ENCODE measurements at places on chromosomes 12 and 14. TPM values are rescaled to one million over a fixed set of nuclear protein-coding genes. Genes with fewer than 3 reads are reported as not detected.

GRCh38 chr12:3677609-3678008 lies 75.3 kb downstream of the CRACR2A start:
- DNase-seq, result no peak

GRCh38 chr12:62767496-62767895 lies 167.5 kb downstream of the PPM1H start:
- peak; percentile 58 for DNase-seq

DNA sequence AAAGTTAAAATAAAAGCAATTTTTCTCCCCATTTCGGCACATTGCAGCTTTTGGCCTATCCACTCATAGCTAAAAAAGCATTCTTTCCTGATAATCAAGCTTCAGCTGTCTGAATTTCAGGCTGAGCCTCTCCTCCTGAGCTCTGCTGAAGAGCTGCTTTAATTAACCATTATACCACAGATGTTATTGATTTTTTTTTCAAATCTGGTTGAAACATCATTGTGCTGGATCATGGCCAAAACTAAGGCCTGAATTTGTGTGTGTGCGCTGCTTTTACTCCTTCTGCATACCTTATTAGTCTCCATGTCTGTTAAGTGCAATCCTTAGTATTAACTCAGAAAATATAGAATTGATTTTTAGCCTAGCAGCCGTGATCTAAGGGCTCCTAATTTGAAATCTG lies 52.3 kb downstream of the MBIP start:
- no peak for DNase-seq

DNA sequence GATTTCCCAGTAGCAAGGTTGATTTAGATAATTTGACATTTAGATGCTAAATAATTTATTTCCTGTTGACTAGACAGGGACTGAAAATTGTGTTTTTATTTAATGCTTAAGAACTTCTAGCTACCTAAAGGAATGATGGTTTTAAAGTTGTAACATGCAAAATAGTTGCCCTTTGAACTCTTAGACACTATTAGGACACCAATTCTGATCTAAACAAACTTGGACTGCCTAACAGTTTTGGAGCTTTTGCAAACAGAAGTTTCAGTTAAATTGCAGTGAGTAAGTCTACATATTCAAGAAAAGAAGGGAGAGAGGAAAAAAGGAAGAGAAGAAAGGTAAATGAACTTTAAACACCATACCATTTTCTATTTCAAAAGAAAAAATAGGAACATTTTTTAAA lies 189.3 kb upstream of the GARIN2 start:
- DNase-seq, result no peak

- no peak for DNase-seq
These were observed 3.5 kb upstream of the ACACB start for GRCh38 chr12:109112720-109113465.

Gene ERBB3
- 145 TPM for total RNA-seq

Gene ITFG2
- total RNA-seq, result 33.3 TPM

DNA sequence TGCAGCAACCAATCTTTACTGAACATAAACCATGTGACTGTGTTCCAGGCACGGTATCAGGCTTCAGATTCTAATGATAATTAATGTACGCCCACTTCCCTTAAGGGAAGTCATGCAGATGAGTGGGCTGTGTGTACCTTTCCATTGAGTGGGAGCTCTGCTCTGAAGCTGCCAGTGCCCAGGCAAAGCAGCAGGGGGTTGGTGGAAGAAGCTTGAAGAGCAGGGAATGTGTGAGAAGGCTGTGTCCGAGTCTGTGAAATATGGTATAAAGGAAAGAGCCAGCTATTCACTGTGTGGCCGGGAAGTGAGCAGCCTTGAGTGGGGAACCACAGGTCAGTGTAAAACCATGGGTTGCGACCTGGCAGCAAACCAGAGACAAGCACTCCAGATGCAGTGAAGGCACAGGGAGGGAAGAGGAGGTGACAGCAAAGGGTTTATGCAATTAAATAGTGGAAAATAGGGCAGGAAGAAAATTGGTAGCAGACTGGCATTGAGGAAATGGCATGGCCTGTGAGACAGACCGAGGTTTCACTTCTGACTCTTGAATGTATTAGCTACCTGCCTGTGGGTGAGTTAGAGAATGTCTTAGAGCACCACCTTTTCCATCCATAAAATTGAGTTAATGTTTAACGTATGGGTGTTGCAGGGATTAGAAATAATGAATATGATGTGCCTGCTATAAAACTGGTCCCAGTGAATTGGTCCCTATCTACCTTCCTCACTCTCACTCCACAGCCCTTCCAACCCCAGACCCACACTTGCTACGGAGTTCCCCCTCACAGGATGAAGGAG lies 116.4 kb downstream of the NTF3 start:
- no peak for DNase-seq

GRCh38 chr14:98162856-98163805 lies 1108.9 kb downstream of the BCL11B start:
- DNase-seq, result no peak

Gene ANKS1B
- total RNA-seq, result not detected

Gene CHGA
- total RNA-seq, result not detected

Gene ACOT6
- not detected for total RNA-seq

Gene CLEC9A
- not detected for total RNA-seq

DNA sequence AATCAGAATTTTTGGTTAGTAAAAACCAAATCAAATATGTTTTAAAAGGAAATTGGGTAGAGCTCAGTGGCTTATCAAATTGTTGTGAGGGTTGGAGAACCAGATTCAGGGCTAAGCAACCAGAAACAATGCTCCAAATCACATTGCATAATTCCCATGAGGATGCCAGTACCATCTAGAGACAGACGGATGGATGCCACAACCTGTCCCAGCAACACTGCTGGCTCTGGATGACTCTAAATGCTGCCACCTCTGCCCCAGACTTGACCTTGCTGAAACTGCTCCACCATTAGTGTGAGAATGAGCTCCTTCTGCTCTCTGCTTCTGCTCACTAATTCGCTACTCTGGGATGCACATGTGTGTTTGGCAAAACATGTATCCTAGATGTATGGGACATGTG lies 43.9 kb downstream of the FRS2 start:
- no peak for DNase-seq

- DNase-seq, result no peak
These were observed 68.1 kb upstream of the KRR1 start for GRCh38 chr12:75579552-75579951.

Gene LHX5
- total RNA-seq, result 0.65 TPM

- DNase-seq, result no peak
These were observed 79.6 kb upstream of the OTOGL start for GRCh38 chr12:80019691-80020090.

- DNase-seq, result no peak
These were observed 199.0 kb upstream of the FAR2 start for GRCh38 chr12:28950049-28950448.

DNA sequence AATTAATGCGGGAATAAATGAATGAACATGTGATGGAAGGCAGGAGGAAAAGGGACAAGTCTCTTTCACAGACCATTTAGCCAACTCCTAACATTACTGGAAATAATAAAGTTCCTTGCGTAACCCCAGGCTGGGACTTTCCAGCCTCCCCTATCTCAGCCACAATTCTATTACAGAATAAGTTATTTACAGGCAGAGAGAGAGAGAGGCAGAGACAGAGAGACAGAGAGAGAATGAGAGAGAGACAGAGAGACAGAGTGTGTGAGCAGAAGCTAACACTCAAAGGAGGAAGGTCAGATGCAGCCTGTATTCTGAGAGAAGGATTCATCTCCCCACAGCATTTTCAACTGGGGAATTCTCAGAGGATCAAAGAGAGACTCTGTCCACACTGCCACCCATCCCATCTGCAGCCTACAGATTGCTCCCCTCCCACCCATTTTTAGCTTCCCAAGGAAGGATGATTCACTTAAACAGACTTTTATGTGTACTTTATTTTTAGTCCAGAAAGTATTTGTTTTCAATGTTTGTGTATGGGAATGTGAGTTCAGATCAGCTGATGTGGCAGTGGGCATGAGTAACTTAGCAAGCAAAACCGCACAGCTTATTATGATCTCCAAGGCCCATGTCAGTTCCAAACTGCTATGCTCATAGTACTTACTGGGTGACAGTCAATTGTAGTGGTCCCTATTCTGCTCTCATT lies 165.7 kb downstream of the CAND1 start:
- no peak for DNase-seq

Gene SLC6A12
- not detected for total RNA-seq

Gene HOXC13
- 1.5 TPM for total RNA-seq

Gene NDUFA9
- total RNA-seq, result 192 TPM

GRCh38 chr12:124388679-124389137 lies 93.8 kb downstream of the RFLNA start:
- peak; percentile 75 for DNase-seq

Gene SLC5A8
- total RNA-seq, result not detected

Gene CISTR
- not detected for total RNA-seq

DNA sequence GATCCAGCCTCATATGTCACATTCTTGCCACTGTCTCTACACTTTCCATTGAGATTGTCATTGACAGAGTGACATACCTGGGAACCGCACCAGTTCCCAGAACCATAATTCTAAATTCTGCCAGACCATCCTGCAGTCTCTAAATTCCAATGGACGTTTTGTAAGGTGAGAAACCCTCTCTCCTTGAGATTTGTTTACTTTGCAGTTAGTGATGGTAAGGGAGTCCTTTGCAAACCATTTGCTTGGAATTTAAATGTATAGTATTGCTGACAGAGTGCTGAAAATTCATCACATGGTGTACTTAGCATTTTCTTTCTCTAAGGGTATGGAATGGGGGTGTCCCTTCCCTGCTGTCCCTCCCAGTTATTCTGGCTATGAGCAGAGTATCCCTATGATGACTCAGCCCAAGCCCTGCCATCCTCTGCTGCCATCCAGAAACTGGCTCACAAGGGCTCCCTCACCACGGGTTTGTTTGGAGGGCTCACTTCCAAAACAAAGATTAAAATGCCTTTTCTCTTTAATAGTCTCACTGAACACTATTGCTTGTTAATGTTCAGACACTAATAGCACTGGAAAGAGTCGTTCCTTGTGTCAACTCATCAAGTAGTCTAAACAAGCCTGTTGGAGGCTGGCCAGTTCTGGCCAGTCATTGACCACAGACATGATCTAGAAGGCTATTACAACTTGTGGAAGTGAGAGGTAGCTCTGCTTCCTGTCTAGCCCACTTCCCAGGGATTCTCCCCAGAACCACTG lies 129.0 kb upstream of the HMGA2 start:
- peak; percentile 54 for DNase-seq

DNA sequence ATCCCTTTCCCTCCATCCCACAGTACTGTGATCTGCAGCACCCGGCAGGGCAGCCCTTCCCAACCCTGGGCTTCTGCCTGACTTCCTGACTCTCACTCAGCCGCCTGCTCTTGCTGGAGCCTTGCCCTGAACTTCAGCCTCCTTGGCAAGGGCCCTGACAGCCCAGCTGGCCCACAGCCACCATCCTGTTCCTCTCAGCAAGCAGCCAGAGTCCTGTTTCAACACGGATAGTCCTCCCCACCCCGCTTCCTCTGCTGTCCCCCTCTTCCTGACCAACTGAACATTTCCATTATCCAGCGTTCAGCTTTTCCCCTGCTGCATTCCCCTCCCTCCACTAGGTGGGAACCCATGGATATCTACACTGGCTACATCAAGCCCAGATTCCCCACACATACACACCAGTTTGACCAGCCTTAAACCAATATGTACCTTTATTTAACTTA lies 74.0 kb upstream of the MDM1 start:
- peak; percentile 61 for DNase-seq

Gene CNTN1
- 0.37 TPM for total RNA-seq

GRCh38 chr12:46233423-46233822 lies 35.4 kb downstream of the SLC38A1 start:
- DNase-seq, result no peak

GRCh38 chr14:33370426-33370825 lies 431.7 kb downstream of the NPAS3 start:
- DNase-seq, result no peak

- DNase-seq, result no peak
These were observed 8.2 kb downstream of the PRKCH start for GRCh38 chr14:61329478-61330051.

Gene CD27
- total RNA-seq, result not detected

DNA sequence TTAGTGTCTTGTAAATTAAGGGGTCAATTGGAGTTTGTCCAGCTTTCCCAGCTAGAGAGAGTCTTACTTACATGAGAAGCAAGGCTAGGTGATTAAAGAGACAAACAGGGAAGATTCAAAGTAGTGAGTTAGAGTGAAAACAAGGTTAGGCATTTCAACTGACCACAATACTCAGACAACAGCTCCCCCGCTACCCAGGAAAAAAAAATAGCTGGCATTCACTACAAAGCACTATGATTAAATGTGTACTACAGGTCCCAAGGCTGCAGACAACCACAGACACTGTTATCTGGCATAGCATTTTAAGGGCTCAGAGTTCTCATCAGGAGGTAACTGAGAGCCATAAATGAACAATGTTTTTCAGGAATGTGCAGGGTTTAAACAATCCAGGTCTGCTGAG lies 680.9 kb downstream of the TMEM121 start:
- no peak for DNase-seq

- DNase-seq, result no peak
These were observed 298.4 kb downstream of the SYT1 start for GRCh38 chr12:79162948-79163347.

Gene FAM181A
- total RNA-seq, result not detected

Gene PTCSC3
- total RNA-seq, result not detected

Gene DHRS4L2
- 22.8 TPM for total RNA-seq

- peak; percentile 99 for DNase-seq
These were observed 29.7 kb upstream of the CHST11 start for GRCh38 chr12:104426926-104427546.

- DNase-seq, result no peak
These were observed 33.5 kb downstream of the SMCO2 start for GRCh38 chr12:27480016-27480415.

Gene FGD4
- total RNA-seq, result 28.3 TPM

DNA sequence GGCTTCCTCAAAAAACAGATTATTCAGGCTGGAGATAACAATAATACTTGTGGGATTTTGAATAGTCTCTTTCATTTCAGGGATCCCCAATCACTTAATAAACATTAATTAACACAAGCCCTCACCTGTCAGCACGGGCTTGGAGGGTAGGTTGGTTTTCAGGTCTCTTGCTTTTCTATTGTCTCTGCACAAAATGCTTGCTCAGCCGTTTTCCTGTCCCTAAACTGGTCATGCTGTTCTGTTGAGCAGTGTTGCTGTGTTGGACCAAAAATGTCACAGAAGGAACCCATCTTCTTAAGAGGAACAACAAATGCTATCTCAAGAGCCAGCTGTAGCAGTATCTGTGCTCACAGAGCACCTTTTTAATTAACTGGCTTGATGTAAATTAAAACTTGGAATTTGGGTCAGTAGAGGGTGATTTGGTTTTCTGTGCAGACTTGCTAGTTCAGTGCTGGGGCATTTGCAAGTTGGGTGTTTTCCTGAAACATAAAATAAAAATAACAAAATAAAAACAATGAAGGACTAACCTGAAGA lies 231.8 kb upstream of the CRY1 start:
- DNase-seq, result no peak

Gene AKAP3
- total RNA-seq, result 3.0 TPM

GRCh38 chr14:47154276-47154797 lies 502.8 kb upstream of the RPL10L start:
- DNase-seq, result no peak

Gene TGM1
- 7.5 TPM for total RNA-seq

DNA sequence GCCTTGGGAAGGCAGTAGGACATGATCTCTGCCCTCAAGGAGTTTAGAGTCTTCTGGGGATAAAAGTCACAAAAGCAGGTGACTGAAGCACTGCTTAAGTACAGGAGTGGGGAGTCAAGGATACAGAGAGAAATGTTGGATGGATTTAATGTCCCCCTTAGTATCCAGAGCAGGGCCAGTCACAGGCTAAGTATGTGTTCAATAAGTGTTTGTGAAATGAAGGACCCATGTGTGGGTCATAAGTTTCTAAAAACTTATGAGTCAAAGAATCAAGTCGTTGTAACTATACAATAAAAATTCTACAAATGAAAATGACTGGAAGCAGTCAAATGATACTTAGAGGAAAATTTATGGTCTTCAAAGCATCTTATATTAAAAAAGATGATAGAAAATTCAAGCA lies 25.1 kb downstream of the KRT80 start:
- DNase-seq, result no peak

Gene VTI1B
- total RNA-seq, result 131 TPM
